ENCODE measurements at places on chromosomes 2 and 18.

DNA sequence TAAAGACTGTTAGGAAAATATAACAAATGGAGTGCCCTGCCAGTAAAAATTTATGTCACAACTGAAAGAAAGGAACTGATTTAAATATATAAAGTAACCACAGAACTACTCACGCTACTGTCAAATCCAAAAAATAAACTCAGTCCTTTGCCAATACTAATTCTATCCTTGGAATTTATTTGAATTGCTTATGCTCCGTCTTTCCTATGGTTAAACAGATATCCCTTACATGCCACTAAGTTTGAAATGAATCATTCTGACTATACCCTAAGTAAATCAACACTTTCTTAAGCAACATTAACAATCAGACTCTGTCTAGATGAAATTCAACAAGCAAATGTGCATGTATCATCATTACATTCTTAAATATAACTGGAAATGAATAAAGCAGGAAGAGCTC, 9.8 kb downstream of the HNRNPLL start:
- DNase-seq, result no peak

DNA sequence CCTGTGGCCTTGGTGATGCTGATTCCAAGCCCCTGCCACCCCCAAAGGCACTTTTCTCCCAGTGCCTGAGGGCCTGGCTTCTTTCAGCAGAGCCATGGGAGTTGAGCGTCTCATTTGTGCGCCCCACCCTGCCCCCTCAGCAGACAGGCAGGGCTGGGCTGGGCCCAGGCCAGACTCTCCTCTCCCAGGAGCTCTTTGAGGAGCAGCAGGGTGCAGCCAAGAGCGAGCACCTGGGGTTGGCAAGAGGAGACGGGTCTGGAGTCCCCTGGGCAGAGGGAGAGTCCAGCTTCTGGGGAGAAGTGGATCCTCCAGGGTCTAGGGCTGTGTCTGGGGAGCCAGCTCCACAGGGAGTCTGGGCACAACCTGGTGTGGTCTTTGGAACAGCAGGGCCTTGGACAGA, 21.2 kb downstream of the NPPC start:
- no peak for DNase-seq

GRCh38 chr2:151119374-151119773, 142.3 kb downstream of the RBM43 start:
- DNase-seq, result no peak

DNA sequence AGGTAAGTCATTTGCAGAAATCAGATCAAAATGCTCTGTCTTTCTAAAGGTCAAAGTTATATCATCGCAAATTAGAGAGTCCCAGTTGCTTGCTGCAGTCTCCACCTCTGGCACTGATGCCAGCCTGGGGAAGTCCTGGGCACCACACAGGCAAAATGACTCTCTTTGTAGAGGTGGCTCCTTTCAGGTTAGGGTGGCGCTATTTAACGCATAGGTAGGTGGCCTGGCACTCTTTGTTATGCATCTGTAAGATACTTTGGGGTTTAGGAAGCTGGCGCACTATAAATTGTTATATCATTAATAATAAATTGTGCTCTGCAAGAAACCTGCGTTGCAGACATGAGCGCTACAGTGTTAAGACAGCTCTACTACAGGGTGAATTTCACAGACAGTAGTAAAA, 268.5 kb downstream of the ICOS start:
- no peak for DNase-seq

- no peak for DNase-seq
These were observed 426.9 kb downstream of the STK39 start for GRCh38 chr2:167820488-167820887.

DNA sequence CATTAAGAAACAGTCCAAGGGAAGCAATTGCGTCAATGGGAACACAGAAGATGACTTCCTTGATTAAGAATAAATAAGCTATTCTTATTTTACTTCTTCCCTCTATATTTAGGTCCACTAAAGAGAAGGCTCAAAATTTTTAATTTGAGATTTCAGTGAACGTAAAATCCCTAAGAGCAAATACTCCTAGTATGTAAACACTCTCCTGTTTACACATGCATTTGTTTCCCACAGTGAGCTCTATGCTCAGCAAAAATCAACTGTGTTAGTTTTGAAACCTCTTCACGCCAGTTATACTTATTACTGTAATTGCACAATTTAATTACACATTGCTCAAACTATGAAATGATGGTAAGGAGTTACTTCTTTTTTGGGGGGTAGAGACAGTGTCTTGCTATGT, 8.8 kb downstream of the SLC39A6 start:
- DNase-seq, result no peak

DNA sequence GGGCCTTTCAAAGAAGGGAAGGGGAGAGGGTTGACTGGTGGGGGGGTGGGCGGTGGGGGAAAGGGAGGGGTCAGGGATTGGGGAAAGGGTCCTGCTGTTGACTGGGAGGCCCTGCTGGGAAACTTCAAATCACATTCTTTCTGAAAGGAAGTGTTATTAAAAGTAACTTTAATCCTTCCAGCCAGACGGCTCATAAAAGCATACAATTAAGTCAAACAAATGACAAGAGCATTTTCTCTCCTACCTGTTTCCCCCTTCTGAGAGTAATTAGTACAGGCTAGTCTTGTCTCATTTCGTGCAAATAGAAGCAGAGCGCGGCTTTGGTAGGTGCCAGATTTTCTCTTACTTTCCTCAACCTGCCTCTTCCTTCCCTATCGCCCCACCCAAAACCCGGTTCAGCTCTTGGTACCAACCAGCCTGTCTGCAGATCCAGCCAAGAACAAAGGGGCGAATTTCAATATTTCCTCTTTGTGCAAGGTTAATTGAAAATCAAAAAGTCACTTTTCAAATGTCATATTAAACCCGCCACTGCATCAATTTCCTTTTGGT, 2112.6 kb upstream of the PIK3C3 start:
- DNase-seq, result no peak

- no peak for DNase-seq
These were observed 149.5 kb upstream of the TMEM200C start for GRCh38 chr18:6044773-6045172.

DNA sequence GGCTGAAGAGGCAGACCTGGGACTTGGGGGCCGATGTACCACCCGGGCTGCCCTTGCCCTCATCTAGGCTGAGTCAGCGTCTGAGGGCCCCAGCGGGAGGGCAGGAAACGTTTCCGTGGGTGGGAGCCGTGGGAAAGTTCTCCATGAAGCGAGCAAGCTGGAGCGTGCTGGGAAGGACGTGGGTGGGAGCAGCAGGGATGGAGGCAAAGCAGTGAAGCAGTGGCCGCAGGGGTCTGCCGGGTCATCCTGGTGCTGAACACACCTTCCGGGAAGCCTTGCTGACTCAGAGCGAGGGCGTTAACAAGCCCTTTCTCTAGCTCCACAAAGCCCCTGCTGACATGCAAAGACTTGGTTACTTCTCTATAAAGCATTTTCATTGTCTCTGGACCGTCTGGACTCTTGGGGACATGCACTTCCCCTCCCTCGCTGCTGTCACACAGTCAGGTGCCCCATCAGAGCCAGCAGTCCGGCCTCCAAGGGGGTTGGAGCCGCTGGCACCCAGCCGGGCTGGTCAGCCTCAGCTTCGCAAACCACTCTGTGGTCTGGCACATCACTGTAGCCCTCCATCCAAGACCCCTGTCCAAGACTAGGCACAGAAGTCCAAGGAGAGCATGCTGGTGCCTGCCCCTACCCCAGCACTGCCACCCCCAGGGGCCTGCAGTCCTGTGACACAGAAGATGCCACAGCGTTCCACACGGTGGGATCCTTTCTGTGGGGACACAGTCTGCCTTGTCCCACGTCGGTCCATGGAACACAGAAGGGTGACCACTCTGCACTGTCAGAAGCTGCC, 115.1 kb upstream of the GPC1 start:
- no peak for DNase-seq
